ENCODE measurements at places on chromosomes 13 and 19.
A peak's percentile ranks its signal among the peaks of the same experiment; 100 is the strongest.

- no peak for DNase-seq
These were observed 290.5 kb downstream of the RFC3 start for GRCh38 chr13:34108410-34108809.

- DNase-seq = no peak
These were observed 74.8 kb downstream of the COL4A1 start for GRCh38 chr13:110232142-110232541.

- DNase-seq = no peak
These were observed 178.3 kb upstream of the RFC3 start for GRCh38 chr13:33639626-33640080.

GRCh38 chr13:40519637-40520036, 146.8 kb downstream of the FOXO1 start:
- DNase-seq = no peak

GRCh38 chr13:38334845-38335244, 14.8 kb upstream of the UFM1 start:
- DNase-seq = no peak

DNA sequence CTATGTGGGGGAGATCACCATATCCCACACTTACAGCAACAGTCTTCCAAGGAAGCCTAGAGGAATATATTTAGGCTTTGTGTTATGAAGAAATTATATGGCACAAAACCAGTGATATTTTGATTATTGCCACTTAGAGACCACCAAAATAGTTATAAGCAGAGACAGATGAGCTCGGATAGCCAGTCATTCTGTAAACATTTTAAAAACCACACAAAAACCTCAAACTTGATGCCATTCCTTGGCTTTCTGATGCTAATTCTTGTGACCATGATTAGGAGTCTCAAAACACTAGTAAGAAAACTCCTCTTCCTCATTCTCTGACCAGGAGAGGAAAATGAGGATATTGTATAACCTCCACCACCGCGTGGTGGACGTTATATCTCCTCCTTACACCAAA, 496.4 kb downstream of the FOXO1 start:
- no peak for DNase-seq

- DNase-seq = no peak
These were observed 4.3 kb upstream of the NAXD start for GRCh38 chr13:110610955-110611595.

DNA sequence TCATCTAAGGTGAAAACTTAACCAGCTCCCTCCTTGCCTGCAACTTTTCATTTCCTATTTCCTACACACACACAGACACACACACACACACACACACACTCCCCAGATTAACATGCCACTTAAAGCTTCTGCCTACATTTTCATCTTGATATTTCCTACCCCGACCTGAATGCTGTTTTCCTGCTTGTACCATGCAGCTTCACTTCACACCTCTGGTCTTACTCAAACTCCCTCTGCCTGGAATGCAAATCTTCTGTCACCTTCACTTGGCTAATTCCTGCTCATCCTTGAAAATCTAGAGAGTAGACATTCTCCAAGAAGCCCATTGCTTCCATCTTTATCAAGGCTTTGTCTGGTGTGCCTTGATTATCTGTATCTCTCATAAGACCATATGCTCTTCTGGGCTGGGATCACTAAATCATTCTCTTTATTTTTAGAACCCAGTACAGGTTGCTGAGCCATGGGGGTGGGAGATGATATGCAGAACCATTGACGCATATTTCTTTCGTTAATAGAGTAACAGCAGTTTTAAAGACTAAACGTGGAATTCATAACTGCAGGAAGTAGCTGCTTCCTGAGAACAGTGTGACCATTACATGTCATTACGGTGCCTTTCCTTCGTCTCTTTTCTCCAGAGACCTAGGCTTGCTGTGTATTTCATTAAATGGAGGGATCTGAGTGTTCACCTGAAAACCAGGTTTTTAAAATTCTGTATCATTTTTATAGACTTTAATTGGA, 37.7 kb downstream of the CNMD start:
- no peak for DNase-seq

GRCh38 chr19:8478598-8478997, 23.8 kb downstream of the PRAM1 start:
- no peak for DNase-seq

GRCh38 chr13:67120872-67121531, 109.1 kb downstream of the PCDH9 start:
- DNase-seq = no peak

GRCh38 chr13:77698201-77699058, 943 bp downstream of the SLAIN1 start:
- peak; percentile 27 for DNase-seq

DNA sequence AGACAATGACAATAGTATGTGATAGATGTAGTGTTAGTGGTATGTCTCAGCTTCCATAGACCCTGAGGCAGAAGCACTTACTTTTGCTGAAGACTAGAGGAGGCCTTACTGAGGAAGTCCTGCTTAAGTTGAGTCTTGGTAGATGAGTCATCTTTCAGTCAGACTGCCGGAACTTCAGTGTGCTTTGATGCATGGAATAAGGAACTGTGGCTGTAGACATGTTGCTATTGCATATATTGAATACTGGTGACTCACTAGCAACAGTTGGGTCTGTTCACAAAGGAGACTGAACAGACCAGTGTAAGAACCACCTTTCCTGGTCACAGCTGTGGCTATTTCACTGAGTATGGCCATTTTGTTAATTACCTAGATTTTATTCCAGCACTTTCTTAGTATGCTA, 1000.6 kb downstream of the OLFM4 start:
- DNase-seq = peak; percentile 83

DNA sequence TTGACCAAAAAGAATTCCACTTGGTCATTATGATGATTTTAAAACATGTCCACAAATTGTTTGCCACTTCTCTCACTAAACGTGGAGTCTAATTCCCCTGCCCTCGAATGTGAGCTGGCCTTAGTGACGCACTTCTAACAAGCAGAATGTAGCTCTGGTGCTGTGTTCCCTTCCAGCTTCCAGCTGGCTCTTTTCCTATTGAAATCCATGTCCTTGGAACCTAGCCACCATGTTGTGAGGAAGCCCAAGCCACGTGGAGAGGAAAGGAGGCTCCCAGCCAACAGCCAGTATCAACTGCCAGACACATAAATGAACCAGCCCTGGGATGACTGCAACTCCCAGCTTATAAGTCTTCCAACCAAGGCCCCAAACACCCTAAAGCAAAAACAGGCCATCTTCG, 23.6 kb upstream of the CEBPA start:
- DNase-seq = no peak

GRCh38 chr19:6271251-6271650, 8.5 kb downstream of the MLLT1 start:
- DNase-seq = no peak

- peak; percentile 88 for DNase-seq
These were observed 17.7 kb downstream of the RFX2 start for GRCh38 chr19:6092329-6093286.

DNA sequence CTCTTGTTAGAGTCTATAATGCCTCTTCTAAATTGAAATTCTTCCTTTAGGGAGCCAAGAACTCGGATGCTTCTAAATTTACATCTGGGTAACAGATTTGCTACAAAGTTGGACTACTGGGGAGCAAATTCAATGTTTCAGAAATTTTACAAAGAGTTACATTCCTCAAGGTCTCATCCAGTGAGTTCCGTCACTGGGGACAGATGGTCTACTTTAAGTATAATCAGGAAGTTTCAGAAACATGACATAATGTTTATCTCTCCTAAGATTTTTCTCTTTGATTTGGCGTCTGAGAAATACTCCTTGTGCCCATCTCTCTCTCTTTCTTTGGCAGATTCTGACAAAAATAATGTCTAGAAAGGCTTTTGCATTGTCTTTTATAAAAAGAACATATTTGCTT, 81.5 kb upstream of the MBNL2 start:
- DNase-seq = no peak

DNA sequence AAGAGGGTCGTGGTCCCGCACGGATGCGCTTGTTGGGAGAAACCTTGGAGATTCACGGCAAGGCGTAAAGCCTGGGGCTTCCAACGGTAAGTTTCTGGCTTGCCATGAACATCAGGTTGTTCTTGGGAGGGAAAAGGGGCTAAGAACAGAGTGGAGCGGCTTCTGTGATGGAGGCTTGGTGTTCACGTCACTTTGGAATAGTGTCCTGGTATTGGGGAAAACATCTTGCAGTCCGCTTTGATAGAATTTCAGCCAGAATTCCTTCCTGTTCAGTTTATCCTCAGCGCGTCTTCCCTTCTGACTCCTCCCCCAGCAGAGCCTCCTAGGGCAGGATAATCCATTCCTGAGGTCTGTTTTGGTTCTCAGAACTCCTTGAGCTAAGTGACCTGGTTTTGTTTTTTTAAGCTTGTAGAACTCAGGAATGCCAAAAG, 2.0 kb downstream of the KCTD15 start:
- DNase-seq = no peak

DNA sequence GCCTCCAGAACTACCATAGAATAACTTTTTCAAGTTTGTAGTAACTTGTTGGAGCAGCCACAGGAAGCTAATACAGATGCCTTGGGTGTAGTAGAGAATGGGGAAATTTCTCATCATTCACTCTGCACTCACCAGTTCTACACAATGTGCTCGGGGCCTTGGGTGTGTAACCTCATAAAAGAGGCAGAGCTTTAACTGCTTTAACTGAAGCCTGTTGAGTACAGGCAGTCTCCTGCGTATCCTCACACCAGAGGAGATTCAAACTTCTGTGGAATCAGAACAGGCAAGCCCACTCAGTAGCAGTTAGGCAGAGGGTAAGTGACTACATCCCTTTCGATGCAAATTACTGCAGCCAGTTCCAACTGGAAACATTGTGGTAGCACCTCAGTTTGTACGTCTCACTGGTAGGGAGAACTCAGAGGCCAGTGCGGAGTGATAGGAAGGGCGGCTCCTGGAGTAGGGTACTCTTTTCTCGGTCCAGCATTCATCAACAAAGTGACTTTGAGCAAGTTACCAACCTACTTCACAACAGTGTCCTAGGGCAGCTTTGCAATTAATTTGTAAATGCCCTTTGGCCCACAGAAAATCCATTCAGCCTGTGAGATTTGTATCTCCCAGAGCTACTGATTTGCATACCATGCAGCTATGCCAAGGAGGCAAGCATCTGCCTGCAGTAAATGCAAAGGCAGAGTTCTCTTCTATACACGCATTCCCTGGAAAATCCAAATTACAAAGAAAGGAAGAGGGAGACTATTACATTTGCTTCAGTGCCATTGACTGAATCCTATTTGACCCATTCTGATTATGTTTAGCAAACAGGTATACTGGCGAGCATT, 904.3 kb downstream of the DIAPH3 start:
- no peak for DNase-seq

DNA sequence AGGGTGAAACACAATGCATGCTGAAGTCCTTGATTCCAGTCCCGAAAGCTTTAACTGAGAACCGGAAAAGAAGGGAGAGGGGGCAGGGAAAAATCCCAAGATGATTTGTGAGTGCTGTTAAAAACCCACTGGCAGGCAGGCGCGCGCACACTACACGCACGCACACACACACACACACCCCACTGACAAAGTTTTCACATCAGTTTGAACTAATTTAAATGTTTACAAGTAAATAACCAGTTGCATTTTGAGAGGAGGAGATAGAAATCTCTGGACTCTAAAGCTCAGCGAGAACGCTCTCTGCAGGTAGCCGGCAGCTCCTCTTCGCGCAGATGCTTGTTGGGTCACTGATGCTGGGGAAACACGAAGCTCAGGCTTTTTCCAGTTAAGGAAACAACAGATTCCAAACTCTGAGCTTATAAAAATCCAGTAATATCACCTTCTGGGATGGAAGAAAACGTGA, 818 bp upstream of the SLITRK1 start:
- no peak for DNase-seq

DNA sequence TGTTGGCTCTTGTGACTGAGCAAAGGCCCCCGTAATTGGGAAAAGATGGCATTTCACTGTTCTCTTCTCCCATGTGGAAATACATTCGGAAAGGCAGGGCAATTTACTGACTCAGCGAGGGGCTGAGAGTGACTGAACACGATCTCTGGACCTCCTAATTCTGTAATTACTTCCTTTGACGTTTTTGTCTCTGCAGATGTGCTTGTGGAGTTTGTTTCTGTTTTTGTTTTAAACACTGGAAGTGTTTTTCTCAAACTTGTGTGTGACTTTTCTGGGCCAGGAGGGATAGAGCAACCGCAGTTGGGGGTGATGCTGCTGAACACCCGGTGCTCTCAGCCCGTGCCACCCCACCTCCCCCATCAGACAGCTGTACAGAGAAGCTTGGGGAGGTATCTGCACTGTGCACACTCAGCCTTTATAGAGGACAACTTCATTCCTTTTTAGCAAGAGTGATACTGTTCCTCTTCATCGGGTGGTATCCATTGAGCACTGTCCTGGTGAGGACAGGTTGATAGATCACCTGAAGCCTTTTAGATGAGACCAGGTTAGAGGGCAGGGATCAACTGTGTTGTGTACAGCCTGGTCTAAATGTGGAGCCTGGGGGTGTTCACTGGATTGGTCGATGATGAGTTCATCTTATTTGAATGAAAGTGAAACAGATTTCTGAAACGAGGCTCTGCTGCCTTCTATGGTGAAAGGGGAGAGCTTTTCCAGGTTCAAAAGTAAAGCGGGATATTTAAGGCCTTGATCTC, 117.4 kb downstream of the ESD start:
- DNase-seq = no peak

GRCh38 chr19:35253316-35254286, 4.8 kb downstream of the LSR start:
- DNase-seq = no peak

DNA sequence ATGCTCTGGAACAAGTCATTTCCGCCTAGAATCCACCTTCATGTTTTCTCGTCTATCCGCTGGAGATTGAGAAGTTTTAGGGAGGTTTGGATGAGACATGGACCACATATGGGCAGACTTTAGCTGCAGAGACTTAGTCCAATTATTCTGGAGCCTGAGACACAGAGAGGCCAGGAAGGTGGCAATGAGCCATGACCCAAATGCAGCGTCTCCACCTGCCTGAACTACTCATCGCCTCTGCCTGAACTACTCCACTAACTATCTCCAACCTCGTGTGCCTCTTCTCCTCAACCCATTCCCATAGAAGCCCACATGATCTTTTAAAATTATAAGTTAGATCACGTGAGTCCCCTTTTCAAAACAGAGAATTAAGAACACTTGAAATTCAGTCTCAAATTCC, 5.6 kb downstream of the PLEKHA4 start:
- no peak for DNase-seq

DNA sequence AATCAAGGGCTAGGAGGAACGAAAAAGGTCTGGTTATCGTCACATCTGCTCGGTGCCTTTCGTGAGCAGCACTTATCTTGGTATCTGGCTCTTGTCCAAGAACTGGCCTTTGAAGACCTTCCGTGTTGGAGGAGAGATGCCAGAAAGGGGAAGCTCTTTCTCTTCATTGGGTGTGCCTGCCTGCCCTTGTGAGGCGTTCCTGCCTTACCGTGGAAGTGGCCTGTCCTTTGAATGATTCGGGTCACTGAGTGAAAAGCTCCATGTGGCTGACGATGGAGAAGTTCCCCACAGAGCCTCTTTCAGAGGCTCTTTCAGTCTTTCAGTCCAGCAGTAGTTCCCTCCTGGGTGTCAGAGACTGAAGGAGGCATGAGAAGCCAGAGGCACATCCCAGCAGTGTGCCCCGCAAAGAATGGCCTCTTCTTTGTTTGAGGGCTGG, 121.5 kb upstream of the SLC10A2 start:
- DNase-seq = no peak

All from Caki2 (cell line).